ENCODE measurements at places on chromosomes 7 and 10.

DNA sequence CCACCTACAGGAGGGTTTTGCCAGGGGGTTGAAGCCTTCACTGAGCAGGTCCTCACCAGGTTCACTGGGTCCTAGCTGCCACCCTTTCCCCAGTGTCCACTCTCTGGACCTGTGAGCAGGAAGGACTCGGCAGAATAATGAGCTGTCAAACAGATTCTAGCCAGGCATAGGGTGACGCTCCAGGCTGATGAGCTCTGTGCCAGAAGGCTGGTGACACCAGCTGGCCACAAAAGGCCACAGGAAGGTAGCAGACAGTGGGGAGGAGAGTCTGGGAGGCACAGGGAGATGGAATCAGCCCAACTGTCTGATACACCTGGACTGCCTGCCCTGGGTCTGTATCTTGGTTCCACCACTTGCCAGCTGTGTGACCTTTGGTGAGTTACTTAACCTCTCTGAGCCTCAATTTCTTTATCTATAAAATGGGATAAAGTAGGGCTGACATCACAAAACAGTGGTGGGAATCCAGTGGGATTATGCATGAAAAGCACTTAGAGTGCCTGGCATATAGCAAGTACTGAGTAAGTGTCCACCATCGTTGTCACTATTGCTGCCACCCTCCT, 26.7 kb upstream of the NDST2 start:
- DNase-seq, result no peak

DNA sequence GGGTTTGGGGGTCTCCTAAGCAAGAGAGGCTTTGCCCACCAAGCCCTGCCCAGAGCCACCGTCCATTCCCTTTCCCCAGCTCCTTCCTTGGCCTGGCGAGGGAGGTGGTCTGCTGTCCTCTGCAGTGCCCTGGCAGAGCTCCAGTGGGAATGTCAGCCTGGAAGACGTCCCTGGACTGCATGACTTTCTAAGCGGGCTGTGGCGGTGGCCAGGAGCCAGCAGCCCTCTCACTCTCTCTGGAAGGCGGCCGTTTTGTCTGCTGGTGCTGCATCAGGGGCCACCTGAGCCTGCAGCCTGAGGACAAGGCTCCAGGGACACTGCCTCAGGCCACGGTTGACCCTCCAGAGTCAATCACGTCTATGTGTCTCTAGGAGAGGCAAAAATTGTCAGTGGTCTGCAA, 271.0 kb downstream of the SKAP2 start:
- DNase-seq, result no peak

DNA sequence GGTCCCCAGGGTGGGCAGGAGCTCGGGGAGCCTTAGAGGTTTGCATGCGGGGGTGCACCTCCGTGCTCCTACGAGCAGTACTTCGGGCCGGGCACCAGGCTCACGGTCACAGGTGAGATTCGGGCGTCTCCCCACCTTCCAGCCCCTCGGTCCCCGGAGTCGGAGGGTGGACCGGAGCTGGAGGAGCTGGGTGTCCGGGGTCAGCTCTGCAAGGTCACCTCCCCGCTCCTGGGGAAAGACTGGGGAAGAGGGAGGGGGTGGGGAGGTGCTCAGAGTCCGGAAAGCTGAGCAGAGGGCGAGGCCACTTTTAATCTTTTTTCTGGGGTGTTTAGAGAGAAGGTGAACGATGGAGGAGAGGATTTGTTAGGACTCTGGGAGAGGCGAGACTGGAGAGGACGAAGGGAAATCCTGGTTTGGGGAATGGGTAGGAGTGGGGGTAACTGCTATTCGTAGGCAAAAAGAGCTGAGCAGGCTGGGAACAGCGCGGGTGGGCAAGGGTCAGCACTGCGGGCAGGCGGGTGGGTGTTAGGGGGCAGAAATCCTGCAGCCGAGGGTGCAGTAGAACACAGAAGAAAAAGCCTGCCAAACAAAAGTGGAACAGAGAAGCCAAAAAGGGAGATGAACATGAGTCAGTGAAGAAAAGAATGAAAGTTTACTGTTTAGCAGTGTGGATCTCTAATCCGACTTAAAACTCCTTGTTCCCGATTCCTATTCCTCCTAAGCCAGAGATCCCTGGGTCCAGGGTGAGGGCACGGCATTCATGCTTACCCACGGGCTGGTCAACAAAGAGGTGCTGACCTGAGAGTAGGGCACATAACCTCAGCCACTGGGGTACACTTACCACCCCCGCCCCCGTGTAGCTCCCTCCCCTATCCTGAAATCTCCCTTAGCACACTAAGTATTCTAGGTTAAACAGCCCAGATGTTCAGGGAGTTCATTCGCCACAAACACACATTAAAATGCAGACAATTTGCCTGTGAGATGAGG, 26.9 kb downstream of the PRSS2 start:
- DNase-seq, result peak; percentile 15

GRCh38 chr7:140196361-140197217, 19.8 kb upstream of the KDM7A start:
- no peak for DNase-seq

- DNase-seq, result no peak
These were observed 2.1 kb downstream of the NFE2L3 start for GRCh38 chr7:26153823-26154783.

DNA sequence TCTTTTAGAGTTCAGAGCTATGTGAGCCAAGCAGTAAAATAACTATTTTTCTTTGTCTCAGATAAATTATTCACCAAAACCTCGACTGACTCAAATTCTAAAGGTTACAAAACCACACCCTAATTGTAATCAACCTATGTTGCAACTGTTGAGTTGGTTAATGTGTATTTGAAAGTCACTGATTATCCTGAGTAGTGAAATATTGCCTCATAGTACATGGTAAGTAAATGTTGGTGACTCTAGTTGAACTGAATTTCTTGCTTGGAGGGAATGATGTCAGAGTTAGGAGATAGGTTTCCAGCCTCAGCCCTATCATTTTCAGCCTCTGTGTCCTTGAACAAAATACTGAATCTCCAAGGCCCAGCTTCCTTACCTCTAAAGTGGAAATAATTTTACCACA, 3.0 kb upstream of the CYP2C18 start:
- no peak for DNase-seq

DNA sequence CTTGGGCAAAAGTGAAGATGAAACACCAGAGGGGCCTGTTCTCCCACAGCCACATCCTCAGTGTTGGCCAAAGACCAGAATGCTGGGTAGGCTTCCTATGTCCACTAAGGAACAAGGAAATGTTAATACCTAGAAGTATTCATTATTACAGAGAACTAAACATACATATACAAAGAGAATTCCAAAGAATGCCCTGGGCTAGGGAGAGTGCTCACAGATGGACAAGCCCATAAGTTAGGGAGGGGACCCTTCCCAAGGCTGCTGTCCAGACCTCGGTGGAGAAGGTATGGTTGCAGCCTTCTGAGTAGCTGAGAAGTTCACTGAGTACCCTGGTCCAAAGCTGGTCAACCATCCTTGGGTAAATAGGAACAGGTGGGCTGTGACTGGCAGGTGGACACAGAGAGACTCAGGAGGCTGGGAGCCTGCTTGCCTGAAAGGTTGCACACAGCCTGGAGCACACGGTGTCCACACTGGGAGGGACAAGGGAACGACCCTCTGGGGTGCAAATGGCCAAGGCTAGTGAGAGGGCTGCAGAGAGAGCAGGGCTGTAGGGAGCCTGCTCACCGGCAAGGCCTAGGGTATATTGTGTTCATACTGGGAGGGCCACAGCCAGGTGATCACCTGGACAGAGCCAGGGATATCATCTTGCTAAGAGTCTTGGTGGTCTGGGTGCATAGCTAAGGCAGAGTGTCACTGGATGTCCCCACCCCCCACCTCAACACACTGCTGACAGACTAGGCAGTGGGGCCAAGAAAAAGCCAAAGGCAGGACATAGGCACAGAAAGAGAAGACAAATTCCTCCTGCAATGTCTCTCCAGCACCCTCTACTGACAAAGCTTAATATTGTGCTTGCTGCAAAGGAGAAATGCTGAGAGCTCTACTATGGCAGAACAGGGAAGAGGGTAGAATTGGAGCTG, 40.3 kb downstream of the CPVL start:
- DNase-seq, result no peak

- no peak for DNase-seq
These were observed 28.1 kb upstream of the GPR22 start for GRCh38 chr7:107441581-107442422.

- DNase-seq, result no peak
These were observed 60.7 kb downstream of the DGKB start for GRCh38 chr7:14841869-14842268.

- no peak for DNase-seq
These were observed 179.8 kb downstream of the DYNC1I1 start for GRCh38 chr7:95951997-95952795.

- no peak for DNase-seq
These were observed 10.6 kb downstream of the SFMBT2 start for GRCh38 chr10:7400068-7400715.

DNA sequence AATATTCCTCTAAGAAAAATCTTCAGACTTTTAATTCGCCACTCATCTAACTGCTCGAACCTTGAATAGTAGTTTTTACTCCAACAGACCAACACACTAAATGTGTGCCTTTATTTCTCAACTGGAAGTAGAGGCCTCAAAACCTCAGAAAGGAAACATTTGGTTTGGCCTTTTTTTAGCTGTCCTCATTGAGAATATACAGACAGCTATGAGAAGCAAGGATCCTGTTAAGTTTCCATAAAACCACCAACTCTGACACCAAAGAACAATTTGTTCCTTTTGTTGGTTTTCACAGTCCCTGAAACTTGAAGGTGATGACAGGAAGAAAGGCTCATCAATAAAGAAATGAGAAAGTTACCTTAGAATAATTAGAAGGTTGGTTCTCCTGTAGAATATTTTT, 199.2 kb upstream of the MEOX2 start:
- DNase-seq, result no peak

DNA sequence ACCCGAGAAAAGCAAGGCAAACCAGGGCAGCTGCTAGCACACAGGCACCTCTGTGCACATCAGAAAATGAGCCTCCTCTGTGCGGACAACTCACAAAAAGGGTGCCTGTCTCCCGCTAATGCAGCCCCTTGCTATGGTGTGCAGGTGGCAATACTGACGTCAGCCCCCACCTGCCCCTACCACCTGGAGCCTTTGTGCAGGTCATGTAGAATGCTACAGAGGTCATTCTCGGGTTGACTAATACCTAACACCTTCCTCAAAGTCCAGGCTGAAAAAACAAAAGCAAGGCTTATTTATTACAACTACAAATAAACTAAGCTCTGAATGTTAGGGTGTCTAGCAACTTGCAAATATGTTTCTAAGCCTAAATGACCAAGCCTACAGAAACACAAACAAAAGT, 13.9 kb downstream of the PIP4K2A start:
- DNase-seq, result no peak

- DNase-seq, result no peak
These were observed 12.8 kb downstream of the KCTD7 start for GRCh38 chr7:66641526-66641871.

DNA sequence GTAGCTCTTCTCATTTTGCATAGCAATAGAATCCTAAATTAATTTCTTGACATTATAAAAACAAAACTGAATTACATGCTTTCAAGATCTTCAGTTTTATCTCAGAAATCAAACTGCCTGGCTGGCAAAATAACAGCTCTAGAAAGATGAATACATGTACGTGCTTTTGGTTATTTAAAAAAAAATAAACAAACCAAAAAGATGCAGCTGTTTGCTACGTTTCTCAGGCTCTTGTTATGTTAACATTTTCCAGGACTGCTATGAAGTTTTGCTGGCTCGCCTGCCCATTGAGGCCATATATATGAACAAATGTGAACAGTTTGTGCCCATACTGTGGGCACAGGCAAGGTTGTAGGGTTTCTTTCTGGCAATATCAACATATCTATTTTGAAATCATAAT, 86.6 kb downstream of the ODAD2 start:
- DNase-seq, result no peak

DNA sequence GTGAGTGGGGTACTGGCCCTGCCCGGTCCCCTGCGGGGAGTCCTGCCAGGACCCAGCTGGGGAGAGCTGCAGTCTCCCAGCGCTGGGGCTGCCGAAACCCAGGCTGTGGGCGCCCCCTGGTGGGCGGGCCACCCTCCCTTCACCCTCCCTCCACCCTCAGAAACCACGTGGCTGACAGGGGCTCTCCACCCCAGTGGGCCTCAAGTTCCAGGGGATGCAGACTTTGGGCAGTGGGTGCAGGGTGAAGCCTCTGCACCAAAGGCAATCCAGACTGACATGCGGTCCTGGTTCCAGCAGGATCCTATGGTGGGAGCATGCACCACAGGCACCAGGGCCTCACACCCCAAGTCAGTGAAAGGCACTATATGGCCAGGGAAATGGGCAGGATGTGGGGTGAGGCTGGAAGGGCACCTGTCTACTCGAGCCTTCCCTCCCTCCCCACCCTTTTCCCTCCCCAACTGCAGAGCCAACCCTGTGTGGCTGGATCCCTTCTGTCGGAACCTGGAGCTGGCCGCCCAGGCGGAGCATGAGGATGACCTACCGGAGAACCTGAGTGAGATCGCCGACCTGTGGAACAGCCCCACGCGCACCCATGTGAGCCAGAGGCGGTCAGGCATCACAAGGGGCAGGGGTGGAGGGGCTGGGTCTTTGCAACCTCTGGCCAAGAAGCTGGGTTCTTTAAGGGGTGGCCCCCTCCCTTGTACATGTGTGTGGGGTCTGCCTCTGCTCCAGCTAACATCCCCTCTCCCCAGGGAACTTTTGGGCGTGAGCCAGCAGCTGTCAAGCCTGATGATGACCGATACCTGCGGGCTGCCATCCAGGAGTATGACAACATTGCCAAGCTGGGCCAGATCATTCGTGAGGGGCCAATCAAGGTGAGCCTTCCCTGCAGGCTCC, 38.8 kb downstream of the PSAP start:
- DNase-seq, result peak; percentile 66

DNA sequence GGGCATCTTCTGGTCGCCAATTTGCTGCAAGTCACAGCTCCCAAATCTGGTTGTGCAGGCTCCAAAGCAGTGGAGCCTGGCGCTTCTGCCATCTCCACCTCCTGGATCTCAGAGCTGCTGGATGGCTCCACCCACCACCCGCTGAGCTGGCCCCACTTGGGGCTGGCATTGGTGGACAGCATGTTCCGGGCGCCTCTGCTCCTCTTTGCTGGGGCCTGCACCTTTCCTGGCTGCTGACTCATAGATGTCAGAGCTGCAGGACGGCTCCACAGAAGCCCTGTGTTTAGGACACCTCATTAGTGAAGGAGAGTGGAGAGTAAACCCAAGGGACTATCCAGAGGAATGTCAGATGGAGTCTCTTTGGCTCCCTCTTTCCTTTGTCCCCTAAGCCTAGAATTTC, 27.4 kb downstream of the MAPK8 start:
- DNase-seq, result no peak

GRCh38 chr7:90303241-90303640, 17.9 kb downstream of the FAM237B start:
- DNase-seq, result no peak

GRCh38 chr10:94274142-94274787, 88.5 kb downstream of the NOC3L start:
- DNase-seq, result no peak

DNA sequence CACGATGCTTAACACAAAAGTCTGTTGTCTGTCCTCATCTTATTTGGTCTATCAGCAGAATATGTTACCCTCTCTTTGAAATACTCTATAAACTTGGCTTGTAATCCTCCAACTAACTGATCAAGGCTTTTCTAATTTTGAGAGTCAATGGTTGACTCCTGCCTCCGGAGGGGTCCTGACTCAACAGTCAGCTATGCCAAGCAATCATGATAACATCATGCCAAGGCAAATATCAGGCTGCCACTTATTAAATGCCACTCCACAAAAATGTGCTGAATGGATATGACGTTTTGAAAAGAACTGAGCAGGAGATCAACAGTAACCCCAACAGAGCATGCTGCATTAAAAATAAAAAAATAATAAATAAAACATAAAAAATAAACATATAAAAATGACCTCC, 116.1 kb downstream of the PARD3 start:
- DNase-seq, result no peak

GRCh38 chr7:15042285-15043065, 139.9 kb upstream of the DGKB start:
- DNase-seq, result no peak

Measured in activated CD4-positive, CD25-positive, alpha-beta regulatory T cell (primary cell).